Skeletal muscle cell (primary cell): ENCODE measurements at places on chromosomes 6 and 20.

GRCh38 chr6:52572536-52572935 lies 4.3 kb downstream of the TRAM2 start:
- DNase-seq = no peak

GRCh38 chr6:8175046-8175777 lies 72.9 kb upstream of the EEF1E1 start:
- no peak for DNase-seq

- peak; percentile 13 for DNase-seq
Measured at GRCh38 chr6:45930420-45931040, 85.1 kb downstream of the CLIC5 start.

GRCh38 chr6:114467931-114468330 lies 125.1 kb upstream of the HS3ST5 start:
- no peak for DNase-seq

- DNase-seq = no peak
Measured at GRCh38 chr6:129844118-129844891, 16.8 kb downstream of the TMEM244 start.

DNA sequence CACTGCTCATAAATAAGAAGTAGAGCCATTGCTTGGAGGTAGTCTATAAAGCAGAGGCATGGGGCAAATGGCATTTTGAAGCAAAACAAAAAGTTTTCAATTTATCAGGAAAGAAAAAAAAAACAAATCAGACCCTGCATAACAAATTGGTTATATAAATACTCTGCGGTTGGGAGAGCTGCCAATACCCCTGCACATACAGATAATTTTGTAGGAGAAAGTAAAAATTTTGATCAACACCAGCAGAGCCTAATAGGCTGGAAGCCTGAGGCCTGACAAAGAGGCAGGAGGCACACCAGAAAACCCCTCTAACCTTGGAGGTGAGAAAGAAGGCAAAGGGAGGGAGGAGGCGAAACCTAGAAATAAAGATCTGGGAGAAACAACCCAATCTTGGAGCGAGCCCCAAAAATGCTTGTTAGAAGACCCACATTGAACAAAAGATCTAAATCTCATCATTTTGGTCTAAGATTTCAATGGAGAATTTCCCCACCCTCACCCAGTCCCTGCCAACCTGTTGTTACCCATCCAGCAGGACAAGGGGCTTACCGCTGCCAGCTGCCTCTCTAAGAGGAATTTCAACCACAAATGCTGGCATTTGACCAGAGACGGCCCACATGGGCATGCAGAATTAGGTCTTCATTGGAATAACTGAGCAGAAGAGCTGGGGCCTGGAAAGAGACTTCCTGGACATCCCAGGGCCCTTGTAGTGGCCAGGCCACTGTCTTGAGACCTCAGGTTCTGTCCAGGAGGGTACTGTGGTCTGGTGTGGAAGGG lies 28.4 kb downstream of the FOXA2 start:
- no peak for DNase-seq

DNA sequence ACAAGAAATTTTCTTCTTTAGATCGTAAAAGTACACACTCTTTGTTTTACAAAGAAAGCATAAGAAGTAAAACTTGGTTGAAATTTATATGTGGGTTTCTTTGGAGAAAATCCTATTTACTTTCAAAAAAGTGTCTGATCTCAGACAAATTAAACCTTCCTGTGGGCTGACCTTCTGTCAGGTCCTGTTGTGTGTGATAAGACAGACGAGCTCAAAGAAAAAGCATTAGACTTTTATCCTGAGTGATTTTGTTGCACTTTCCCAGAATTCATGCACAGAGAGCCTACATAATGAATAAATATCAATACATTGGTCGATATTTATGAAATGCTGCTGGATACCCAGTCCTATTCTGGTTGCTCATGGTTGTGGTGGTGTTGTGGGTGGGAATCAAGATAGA lies 302.1 kb upstream of the SYNCRIP start:
- DNase-seq = no peak

GRCh38 chr6:135129136-135129856 lies 51.8 kb upstream of the MYB start:
- no peak for DNase-seq

- DNase-seq = peak; percentile 32
Measured at GRCh38 chr20:57748601-57749130, 38.9 kb upstream of the PMEPA1 start.

DNA sequence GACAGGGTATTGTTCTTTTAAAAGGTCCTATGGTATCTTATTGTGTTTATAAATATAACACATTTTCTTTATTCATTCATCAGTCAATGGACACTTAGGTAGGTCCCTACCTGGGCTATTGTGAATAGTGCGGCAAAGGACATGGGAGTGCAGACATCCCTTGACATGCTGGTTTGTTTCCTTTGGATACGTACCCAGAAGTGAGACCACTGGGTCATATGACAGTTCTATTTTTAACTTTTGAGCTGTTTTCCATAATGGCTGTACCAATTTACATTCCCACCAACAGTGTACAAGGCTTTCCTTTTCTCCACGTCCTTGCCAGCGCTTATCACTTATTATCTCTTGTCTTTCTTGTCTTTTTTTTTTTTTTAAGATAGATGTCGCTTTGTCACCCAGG lies 627.5 kb downstream of the PRKN start:
- DNase-seq = no peak

GRCh38 chr6:163148451-163149278 lies 265.9 kb upstream of the QKI start:
- no peak for DNase-seq

DNA sequence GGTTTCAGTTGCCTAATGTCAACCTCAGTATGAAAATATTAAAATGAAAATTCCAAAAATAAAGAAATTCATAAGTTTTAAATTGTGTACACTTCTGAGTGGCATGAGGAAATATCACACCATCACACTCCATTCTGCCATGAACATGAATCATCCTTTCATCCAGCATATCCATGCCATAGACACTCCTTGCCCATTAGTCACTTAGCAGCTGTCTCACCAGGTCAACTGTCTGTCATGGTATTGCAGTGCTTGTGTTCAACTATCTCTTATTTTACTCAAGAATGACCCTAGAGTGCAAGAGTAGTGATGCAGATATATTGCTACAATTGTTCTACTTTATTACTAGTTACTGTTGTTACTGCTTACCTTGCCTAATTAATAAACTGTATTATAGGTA lies 712.4 kb downstream of the EPHA7 start:
- DNase-seq = peak; percentile 34

DNA sequence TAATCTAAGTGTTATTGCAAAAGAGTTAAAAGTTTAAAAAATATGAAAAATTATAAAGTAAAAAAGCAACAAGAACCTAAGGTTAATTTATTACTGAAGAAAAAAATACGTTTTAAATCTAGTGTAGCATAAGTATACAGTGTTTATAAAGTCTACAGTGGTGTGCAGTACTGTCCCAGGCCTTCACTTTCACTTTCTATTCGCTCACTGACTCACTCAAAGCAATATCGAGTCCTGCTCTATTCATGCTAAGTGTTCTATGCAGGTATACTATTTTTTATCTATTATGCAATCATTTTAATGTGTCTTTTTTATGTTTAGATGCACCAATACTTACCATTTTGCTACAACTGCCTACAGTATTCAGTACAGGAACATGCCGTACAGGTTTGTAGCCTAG lies 113.0 kb downstream of the MANEA start:
- no peak for DNase-seq

GRCh38 chr6:104462811-104463599 lies 396.7 kb downstream of the HACE1 start:
- DNase-seq = no peak

- DNase-seq = no peak
Measured at GRCh38 chr6:87540539-87540938, 49.2 kb downstream of the RARS2 start.

DNA sequence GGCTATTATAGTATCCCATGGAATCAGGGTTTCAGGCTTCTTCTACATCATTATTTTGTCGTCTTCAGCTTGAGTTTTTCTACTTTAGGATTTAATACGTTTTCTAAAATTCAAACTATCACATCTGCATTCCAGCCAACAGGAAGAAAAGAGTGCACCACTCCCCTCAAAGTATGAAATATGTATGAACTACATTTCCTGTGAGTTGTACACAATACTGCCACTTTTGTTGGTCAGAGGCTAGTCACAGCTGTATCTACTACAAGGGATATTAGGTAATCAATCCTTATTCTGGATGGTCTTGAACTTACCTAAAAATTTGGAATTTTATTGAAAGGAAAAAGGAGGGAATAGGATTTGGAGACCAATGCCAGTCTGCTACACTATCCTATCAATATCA lies 235.6 kb upstream of the TBX18 start:
- no peak for DNase-seq

DNA sequence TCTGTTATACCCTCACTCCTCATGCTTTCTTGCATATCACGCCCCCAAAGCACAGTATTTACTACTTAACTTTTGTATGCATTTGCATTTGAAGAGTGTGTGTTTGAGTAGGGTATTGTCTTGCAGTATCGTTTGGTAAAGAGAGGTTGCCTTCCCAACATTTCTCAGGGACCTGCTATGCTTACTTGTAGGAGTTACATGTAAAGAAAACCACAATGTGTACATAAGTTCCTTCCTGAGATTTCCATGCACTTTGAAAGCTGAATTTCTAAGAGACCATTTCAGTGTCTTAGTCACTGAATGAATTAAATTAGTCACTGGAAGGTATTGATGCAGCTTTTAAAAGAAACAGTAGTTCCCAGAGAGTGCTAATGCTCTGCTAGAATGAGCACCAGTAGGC lies 159.3 kb upstream of the LAMA2 start:
- peak; percentile 31 for DNase-seq

DNA sequence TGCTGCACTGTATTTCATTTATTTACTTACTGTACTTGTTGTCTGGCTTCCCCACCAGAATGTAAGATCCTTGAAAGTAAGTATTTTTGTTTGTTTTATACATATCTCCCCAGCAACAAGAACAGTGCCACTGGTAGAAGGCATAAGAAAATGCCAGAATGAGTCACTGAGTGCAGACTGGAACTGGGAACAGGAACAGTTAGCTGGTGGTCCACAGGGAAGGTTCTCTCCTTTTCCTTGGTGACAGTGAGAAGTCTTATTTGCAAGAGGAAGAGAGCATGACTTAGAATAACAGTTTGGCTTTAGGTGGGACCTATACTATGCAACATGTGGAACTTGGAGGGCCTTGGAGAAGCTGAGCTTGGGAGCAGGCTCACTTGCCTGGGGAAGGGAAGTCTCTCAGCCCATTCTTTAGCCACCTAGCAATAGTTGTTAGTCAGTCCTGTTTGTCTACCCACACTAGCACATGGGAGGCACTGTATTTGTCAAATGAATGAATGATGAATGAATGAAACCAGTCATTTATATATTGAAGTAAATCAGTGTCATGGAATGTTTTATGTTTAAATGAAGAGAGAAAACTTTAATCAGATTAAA lies 203.5 kb downstream of the KCNQ5 start:
- DNase-seq = peak; percentile 14

DNA sequence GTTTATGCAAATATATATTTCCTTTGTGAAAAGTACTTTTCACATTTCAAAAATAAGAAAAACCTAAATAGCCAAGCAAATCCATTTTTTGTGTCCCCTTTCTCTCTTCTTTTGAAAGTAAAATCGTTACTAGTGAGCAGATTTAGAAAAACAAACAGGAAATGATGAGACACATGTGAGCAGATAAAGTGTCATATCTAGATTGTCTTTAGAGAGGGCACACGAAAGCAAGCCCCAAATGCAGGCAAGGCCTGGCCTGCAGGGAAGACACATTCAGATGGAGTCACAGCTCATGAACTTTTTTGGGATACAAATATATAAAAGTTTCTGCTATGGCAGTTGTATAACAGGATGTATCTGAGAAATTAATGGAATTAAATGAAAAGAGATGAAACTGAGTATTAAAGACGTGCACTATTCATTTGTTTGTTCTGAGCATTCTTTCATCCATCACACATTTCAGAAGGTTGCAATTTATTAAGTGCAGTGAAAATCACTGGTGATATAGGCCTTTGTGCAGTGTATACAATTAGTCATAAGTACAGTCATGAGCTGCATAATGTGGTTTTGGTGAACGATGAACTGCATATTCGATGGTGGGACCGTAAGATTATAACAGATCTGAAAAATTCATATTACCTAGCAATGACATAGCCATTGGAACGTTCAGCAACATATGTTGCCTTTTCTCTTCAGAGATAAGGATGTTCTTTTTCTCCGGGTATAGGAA lies 101.4 kb downstream of the PACRG start:
- DNase-seq = no peak

- no peak for DNase-seq
Measured at GRCh38 chr6:170173335-170173881, 117.5 kb downstream of the DLL1 start.

DNA sequence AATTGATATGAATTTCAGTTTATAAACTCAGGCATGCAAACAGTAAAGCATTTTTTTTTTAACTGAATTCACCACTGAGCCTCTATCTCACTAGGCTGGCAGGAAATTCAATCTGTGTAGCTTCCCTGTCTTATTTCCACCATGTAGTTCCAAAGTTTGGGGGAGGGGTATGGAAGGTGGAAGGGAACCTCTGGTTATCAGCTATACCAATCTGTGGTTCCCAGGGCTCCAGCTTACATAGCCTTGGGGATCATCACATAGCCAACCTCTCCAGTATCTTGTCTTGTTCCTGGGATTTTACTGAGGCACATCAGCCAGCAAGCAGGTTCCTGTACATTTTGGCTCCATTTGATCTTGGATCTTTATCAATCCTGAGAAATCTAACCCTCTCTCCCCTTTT lies 15.6 kb downstream of the RAD21L1 start:
- no peak for DNase-seq
